ENCODE measurements at places on chromosomes 6 and 20.

- DNase-seq, result no peak
Measured at GRCh38 chr6:18269717-18270116, 5.4 kb upstream of the DEK start.

GRCh38 chr20:14049111-14049510, 53.8 kb downstream of the MACROD2 start:
- DNase-seq, result no peak

- DNase-seq, result no peak
Measured at GRCh38 chr20:33124994-33125393, 43.0 kb upstream of the BPIFA2 start.

DNA sequence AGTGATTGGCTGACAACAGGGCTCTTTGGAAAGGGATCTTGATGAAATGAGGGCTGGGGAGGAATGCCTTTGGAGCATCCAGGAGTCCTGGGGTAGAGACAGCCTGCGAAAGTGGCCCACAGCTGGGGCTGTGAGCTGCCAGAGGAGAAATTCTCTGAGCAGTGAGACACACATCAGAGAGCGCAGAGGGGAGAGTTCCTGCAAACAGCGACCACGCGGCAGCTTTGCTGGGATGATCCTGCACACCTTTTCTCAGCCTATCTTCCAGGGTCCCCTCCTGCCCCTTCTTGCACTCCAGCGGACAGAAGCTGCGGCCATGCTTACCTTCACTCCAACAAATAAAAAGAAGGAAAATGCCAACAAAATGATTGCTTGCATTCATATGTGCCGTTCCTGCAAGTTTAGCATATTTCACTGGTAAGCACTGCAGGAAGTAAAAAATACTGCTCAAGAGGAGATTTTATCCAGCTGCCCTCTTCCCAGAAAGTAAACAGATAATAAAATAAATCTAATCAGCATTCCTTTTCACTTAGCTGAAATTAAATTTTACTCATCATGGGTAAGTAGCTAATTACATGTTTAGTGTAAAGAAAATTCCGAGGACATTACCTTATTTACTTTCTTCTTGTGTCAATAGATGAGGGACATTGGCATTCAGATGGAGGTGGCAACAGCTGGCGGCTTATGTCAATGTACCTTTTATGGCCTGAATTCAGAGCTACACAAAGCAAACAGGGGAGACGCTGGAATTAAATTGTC, 339.9 kb upstream of the ARID1B start:
- no peak for DNase-seq

GRCh38 chr6:13559251-13559650, 15.2 kb upstream of the SIRT5 start:
- DNase-seq, result no peak

- DNase-seq, result no peak
Measured at GRCh38 chr20:22320245-22320915, 264.0 kb downstream of the FOXA2 start.

- DNase-seq, result peak; percentile 64
Measured at GRCh38 chr20:46307139-46307998, 929 bp downstream of the CDH22 start.

DNA sequence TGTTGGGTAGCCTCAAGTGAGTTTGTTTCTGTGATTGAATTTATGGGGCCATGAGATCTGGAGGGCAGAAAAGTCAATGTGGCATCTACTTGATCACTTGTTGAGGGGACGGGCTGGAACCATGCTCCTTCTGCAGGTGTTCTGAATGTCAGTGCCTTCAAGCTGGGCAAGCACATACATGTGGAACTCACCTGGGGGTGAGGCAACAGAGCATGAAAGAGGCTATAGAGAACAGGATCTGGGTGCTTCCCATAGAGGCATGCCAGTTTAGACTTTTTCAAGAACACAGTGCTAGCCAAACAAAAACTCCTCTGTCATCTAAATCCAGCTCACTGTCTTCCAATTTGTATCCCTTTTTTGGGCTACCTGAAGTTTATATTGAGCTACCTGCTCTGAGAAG, 77.8 kb upstream of the SLC35B3 start:
- DNase-seq, result no peak

DNA sequence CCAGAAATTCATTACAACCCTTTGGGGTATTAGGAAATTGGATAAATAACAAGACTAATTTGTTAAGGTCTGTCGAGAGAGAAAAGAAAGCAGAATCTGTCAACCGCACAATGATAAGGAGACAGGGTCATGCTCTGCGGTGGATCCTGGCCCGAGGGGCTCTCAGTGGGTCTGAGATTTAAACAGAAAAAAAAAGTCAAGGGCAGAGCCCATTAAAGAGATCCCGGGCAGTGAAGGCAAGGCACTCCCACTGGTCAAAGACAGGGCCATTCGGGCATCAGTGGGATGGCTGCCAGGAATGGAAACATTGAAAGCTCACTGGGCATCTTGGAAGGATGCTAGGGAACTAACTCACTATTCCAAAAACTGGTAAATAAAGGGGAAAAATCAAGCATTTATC, 77.9 kb downstream of the GNAS-AS1 start:
- DNase-seq, result no peak

DNA sequence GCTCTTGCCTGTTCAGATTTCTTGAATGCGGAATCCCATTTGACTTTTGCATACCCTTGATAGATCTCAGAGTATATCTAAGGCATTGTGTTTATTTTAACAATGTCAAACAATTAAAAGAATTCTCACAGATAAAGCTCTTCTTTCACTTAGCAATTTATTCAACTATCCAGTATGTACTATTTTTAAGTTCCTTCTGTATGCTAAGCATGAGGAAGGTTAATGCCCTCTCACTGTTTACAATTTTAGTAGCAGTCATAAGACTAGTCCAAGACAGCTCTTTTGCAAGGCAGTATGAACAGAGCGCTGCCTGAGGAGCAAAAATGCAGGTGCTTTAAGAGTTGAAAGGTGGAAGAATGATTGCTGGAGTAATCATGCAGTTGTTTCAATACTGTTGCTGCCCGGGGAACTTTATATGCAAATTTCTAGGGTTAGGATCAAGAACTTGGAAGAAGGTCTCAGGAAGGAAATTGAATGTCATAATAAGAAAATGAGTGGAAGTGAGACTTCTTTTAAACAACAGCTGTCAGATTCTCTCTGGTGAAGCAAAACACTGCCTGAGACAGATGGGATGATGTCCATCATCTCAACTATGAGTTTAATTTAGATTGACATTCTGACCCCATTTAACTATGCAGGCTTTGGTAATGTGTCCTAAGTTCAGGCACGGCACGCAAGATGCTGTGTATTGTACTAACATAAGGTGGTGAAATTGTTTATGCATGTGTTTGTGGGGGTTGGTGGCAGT, 1303.5 kb upstream of the CITED2 start:
- no peak for DNase-seq

DNA sequence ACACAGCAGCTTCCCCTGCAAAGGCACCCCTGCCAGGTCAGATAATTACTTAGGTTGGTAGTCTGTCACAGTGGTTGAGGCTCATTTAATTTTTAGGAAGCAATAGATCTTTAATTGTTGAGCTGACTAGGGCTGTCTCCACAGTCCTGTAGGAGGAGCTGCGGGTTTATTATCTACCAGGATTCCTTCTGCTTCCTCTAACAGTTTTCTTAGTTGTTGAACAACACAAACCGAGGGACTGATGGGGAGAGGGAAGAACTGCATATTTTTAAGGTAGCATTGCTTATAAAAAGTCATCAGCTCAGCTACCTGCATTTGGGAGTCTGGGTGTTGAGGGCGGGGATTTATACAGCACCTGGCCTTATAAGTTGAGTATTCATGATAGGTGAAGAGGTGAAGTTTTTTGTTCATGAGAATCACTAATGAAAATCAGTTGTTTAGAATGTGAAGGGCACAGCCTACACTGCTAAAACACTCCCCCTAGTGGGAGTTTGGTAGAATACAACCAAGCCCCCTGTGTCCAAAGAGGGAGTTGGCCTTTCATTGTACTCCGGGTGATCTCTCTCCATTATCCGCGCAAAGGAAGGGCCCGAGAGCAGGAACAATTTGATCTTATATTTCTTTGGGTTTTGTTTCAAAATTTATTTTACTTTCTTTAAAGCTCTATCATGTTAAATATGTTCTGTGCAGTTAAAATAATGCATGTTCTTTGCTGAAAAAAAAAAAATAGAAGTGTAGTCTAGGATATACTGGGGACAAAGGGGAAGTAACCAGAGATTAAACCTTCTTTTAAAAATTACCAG, 69.6 kb downstream of the SSR1 start:
- peak; percentile 45 for DNase-seq

GRCh38 chr6:158205169-158205944, 37.2 kb downstream of the GTF2H5 start:
- DNase-seq, result no peak

DNA sequence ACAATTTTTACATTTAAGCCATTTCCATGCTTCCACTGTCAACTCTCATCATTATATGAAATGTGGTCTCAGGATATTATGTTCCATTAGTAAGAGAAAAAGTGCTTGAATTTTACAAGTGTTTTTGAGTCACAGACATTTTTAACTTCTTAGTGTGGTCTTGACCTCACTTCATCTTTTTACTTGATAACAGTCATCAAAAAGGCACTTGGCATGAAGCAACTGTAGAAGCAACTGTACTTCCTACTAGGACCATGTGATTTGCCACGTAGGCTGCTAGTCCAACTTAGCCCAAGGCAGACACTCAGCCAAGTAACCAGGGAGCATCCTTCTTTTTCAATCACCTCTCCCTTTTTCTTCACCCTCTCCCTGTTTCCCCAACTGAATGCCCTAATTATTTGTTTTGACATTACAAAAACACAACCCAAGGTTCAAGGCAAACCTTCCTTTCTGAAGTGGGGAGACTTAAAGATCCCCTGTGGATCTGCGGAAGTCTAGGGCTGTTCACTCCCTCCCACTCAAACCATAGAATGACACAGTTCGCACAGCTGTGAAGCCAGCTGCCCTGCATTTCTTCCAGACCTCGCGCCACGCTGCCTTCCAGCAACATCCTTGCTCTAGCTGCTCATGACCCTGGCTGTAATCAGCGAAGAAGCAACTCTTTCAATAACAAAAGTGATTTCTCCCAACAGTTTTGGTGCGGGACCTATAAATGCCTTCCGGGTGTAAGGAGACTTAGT, 45.0 kb downstream of the PHACTR1 start:
- no peak for DNase-seq

- no peak for DNase-seq
Measured at GRCh38 chr20:56637576-56637975, 8.5 kb downstream of the TFAP2C start.

DNA sequence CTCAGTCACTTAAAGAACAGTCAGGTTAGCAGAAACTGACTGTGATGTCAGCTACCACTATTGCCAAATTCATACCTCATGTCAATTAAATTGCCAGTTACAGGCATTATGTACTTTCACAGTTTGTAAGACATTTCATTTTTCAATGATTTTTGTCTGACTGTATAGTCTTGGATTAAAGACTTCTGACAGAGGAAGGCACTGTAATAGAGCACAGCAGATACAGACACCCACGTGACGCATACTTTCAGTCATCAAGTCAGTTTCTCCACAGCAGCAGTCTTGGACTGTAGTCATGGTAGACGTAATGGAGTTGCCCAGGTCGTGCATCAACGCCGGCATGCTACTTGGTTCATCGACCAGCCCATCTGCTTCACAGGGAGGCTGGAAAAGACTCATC, 29.5 kb upstream of the ELOVL5 start:
- DNase-seq, result no peak

- DNase-seq, result peak; percentile 40
Measured at GRCh38 chr6:134517145-134517658, 199.3 kb upstream of the SGK1 start.

GRCh38 chr20:8342391-8342790, 210.3 kb downstream of the PLCB1 start:
- no peak for DNase-seq

DNA sequence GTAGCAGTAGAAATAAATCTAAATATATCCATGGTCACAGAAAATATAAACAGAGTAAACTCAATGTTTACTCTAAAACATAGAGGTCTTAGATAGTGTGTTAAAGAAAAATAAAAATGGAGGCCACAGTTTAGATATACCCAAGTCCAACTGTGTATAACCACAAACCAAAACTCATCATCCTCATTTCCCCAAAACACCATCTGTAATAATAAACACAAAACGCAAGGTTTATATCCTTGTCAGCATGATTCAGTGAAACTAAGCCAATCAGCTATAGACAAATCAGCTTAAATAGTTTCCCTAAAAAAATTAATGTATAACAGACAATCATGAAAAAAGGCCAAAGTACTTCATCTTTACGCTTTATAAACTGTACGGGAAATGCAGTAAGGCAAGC, 2.7 kb upstream of the HACE1 start:
- no peak for DNase-seq

DNA sequence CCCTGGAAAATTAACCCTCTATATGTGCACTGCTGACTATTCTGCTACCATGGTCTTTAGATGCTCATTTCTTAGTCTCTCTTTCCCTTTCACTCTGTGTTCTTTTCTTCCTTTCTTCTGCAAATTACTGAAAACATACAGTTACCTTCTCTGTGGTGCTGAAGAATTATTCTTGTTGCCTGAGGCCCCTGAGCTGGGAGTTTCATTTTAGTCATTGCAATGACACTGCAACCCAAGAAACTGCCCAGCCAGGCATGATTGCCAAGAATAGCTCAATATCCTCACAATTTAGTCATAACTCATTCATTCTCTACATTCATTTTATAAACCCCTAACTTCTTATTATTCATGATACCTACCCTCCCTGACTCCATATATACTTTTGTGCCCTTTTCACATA, 245.8 kb upstream of the RAB32 start:
- DNase-seq, result no peak

DNA sequence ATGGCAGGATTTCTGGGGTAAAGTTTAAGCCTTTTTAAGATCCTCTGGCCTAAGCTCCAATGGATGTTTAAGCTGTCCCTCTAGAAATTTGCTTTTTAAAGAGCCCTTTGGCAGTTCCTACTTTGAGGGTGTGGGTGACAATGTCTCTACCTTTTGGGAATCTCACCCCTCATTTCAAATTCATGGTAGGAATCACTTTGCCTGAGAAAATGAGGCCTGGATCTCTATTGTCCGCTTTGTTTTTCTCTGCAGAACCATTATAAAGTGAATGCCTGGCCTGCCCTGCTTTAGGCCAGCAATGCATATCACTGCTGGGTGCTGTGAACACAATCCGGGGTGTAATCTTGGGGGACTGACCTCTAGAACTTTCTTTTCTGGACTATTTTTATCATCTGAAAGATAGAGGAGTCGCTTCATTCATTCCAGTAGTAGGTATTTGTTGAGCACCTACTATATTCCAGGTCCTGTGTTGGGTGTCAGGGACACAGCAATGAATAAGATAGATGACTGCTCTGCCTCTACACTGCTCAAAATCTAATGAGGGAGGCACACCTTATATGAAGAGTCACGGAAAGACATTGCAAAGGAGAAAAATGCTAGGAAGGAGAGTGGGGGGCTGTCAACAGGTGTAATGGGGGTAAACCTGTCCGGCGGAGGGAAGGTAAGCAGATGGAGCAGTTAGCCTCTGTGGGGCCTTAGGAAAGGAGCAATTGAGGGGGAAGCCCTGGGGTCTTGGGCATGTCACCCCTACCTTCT, 8.6 kb upstream of the COMMD7 start:
- no peak for DNase-seq

GRCh38 chr6:146312608-146313007, 231.0 kb upstream of the RAB32 start:
- DNase-seq, result no peak

Measured in inflammatory macrophage treated with lipopolysaccharide for 1 hour (primary cell).